Stimulated activated CD4-positive, alpha-beta T cell treated with anti-CD3 and anti-CD28 coated beads, TNF-alpha, amount 100 ng/mL, for 1 hour (primary cell): ENCODE measurements at places on chromosomes 11 and 22.

- DNase-seq, result no peak
Observed at GRCh38 chr22:30334646-30335045, 7.9 kb upstream of the TBC1D10A start.

- DNase-seq, result no peak
Observed at GRCh38 chr11:18313965-18314763, 7.8 kb downstream of the HPS5 start.

GRCh38 chr22:48015701-48016100 lies 1253.3 kb downstream of the TBC1D22A start:
- DNase-seq, result no peak

- DNase-seq, result no peak
Observed at GRCh38 chr11:48087422-48087821, 107.1 kb downstream of the PTPRJ start.

- no peak for DNase-seq
Observed at GRCh38 chr11:17001806-17002205, 12.4 kb downstream of the PLEKHA7 start.

DNA sequence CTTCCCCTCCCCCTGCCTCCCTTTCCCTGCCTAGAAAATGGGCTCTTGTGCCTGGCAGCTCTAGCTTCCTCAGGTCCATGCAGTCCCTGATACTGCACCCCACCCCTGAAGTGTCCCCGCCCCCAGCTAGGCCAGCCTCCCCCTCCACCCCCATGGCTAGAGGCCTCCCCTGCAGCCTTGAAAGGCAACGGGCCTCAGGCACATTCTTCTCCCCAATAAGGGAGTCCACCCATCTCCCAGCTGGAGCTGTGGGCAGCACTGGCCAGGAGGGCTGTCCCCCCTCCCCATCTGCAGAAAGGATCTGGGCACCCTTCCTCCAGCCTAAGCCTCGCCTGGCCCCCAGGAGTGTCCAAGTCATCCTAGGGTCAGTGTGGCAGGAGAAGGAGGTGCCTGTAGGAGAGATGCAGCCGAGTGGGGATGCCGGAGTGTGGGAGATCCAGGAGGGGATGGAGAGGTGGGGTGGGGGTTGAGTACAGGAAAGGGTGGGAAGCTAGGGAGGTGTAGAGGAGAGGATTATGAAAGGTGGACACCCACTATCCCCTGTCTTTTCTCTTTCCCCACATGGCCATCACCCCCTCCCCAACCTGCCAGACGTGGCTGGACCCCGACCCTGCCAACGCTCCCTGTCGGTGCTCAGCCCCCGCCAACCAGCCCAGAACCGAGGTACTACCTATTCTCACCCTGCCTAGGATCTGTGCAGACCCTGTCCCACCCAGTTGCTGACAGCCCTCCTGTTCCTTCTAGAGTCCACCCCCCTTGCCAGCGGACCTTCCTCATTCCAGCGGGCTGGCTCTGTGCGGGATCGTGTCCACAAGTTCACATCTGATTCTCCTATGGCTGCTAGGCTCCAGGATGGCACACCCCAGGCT lies 9.3 kb downstream of the SMTN start:
- no peak for DNase-seq

- DNase-seq, result no peak
Observed at GRCh38 chr22:29224121-29224858, 18.6 kb downstream of the EMID1 start.

DNA sequence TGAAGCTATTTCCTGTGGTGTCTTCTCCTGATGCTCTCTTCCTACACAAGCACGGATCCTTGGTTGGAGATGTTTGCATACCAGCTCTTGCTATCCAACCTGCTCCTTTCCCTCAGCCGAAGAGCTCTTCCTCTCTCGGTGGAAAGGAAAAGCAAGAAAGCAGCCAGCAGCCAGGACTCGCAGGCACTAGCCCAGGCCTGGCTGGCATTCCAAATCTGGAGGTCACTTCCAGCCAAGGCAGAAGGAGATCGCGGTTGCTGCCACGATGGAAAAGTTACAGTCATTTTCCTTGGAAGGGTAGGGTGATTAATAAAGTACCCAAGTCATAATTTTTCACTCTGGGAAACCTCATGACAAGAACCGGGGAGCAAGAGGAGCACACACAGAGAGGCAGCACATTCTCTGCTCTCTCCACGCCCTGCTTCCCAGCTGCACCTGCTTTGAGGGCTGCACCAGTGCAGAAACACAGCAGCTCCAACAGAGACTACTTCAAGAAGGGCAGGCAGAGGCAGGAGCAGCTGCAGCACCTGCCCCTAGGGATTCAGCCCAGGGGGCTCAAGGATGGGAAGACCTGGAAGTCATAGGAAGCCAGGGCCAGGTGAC lies 399.3 kb downstream of the CADM1 start:
- no peak for DNase-seq

DNA sequence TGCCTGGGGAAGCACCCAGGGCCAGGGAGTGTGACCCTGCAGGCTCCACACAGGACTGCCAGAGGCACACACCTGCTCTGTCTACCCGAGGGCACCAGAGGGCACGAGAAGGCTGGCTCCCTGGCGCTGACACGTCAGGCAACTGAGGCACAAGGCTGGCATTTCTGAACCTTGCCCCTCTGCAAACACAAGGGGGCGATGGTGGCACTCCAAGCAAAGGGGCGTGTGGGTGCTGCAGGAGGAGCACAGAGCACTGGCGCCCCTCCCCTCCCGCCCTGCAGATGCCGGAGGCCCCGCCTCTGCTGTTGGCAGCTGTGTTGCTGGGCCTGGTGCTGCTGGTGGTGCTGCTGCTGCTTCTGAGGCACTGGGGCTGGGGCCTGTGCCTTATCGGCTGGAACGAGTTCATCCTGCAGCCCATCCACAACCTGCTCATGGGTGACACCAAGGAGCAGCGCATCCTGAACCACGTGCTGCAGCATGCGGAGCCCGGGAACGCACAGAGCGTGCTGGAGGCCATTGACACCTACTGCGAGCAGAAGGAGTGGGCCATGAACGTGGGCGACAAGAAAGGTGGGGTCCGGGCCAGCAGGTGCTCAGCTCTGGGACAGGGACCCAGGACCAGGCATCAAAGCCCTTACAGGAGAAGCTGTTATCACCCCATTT lies 20.8 kb upstream of the TXNRD2 start:
- DNase-seq, result peak; percentile 29

- DNase-seq, result no peak
Observed at GRCh38 chr22:25626624-25626990, 62.1 kb downstream of the GRK3 start.

- no peak for DNase-seq
Observed at GRCh38 chr22:22936915-22937656, 49.5 kb downstream of the IGLL5 start.

DNA sequence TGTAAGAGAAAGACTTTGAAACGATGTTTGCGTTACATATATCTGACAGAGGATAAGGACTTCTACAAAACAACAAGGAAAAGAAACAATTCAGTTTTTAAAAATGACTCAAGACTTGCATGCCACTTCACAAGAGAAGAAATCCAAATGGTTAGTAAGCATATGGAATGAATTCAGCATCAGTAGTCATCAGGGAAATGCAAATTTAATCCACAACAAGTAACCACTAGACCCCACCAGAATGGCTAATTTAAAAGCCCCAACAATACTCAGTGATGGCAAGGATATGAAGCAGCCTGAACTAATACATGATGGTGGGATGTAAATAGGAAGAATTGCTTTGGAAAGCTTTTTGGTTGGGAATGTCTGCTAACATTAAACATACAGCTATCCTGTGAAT lies 142.6 kb downstream of the ATXN10 start:
- no peak for DNase-seq

GRCh38 chr11:22657101-22657694 lies 9.2 kb upstream of the GAS2 start:
- no peak for DNase-seq

GRCh38 chr11:91308069-91308468 lies 916.5 kb upstream of the FAT3 start:
- DNase-seq, result no peak

DNA sequence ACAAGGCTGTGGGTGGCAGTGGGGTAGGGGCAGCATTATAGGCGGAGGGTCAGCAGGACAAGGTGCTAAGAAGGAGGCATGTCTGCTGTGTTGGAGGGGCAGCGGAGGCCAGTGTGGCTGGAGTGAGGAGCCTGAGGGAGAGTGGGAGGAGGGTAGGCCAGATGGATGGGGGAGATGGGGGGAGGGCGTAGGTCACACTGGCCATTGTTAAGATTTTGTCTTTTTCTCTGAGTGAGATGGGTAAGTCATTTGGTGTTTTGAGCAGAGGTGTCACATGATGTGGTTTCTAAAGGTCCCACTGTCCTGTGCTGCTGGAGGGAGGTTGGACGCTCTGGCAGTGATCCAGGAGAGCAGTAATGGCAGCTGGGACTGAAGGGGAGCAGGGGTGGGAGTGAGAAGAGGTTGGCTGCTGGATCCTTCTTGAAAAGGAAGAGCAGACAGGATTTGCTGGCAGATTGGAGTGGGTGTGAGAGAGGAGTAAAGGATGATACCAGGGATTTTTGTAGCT lies 9.8 kb downstream of the PPP6R3 start:
- DNase-seq, result no peak

DNA sequence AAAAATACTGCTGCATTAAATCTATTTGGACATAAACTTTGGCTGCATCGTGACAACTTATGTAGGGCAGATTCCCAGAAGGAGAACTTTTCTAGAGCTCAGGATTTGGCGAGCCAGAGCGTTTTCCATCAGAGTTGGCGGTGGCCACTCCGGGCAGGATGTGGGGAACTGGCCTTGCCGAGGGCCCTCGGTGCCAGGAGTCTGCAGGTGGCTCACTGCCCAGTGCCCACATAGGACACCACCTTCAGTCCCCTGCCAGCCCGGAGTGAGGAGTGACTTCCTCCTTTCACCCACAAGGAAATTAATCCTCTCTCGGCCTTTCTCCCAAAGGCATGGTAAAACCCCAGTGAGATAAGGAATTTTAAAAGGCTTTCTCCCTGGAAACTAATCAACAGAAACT lies 1.6 kb upstream of the LGALS2 start:
- no peak for DNase-seq

- no peak for DNase-seq
Observed at GRCh38 chr11:95599959-95600586, 189.5 kb downstream of the FAM76B start.

DNA sequence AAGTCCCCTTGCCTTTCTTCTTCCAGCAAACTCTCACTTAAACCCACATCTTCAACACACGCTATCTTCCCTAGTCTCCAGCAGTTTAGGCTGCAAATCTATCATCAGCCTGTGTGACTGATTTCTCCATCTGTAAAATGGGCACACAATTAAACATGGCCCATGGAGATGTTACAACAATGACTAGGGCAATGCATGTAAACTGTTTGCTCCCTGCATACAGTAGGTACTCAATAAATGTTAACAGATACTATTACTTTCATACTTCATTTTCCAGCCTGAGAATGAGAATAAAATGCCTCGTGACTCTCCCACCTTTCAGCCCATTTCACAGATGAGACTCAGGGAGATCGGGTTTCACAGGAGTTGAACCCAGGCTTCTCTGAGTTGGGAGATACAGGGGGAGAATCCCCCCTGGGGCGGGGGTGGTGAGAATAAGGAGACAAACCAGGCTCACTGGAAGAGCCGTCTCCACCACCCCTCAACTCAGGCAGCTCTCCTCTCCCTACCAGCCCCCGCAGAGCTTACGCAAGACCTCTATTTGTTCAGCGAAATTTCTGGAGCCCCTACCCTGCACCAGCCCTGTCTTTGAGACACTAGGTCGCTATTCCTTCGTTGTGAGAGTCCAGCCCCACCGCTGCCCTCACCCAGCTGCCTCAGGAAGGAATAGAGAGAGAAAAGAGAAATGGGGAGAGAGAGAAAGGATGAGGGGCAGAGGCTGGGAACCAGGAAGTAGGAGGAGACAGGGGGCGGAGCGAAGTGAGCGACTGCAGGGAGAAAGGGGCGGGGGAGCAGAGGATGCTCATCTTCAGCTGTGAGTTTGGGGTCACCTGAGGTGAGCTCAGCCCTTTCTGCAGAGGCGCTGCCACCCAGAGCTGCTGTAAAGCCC lies 42.1 kb upstream of the KLHL35 start:
- DNase-seq, result peak; percentile 27

- no peak for DNase-seq
Observed at GRCh38 chr11:134780486-134781147, 368.6 kb upstream of the B3GAT1 start.

- no peak for DNase-seq
Observed at GRCh38 chr11:36273110-36273509, 16.1 kb downstream of the COMMD9 start.

GRCh38 chr22:23376256-23376655 lies 195.9 kb downstream of the BCR start:
- DNase-seq, result no peak

GRCh38 chr22:40401532-40401931 lies 31.1 kb downstream of the SGSM3 start:
- DNase-seq, result peak; percentile 7

DNA sequence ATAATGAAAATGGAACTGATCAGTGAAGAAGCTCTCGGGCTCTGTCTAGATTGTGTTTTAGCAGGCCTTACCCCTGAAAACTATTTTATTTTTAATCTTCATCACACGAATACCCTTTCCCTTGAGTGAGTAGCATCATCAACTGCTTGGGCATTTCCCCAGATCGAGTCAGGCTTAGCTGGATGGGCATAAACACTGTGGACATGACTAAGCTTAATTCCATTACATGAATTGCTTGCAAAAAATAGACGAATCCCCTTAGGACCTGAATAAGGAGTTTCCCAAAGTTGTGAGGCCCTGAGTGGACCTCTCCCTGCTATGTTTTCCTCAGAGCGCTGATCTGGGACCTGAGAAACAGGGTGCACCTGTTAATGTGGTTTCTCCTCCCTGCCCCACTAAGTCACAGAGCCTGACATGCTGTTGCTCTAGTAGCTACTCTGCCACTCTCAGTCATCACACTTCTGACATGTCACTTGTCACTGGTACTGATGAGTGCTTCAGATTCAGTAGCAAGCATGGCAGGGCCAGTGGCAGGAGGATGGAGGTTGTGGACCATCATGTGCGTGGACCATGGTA lies 53.5 kb downstream of the ENDOD1 start:
- DNase-seq, result no peak

DNA sequence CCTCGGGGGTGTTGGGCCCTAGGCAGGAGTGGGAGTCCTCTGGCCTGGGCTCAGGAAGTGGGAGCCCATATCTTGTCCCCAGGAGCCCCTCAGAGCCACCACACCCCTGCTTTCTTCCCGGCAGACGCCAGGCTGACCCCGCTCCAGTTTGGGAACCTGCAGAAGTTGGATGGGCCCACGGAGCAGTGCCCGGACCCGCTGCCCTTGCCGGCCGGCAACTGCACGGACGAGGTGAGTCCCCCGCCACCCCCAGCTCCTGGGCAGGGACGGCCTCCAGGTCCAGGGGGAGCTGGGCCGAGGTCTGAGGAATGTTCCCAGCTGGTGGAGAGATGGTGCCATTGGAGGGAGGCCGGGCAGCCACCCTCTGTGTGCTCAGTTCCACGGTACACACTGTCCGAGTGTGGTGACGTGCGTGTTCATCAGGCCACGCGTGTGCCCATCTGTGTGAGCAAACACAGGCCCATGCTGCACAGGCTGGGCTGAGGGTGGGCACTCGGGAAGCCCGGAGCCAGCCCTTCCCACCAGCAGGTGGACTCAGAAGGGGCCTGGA lies 4.8 kb downstream of the MUC5B start:
- no peak for DNase-seq

- no peak for DNase-seq
Observed at GRCh38 chr11:36214480-36214879, 74.7 kb downstream of the COMMD9 start.

DNA sequence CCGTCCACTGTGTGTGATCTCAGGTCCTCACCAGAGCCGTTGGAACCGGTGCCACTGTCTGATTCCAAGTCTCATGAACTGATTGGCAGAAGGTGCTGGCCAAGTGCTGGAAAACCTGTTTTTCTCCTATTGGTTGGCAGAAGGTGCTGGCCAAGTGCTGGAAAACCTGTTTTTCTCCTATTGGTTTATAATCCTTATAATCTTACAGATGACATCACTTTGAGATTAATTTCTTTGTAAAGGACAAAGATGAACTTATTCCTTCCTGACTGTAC lies 1106.3 kb downstream of the BRD1 start:
- DNase-seq, result no peak
